ENCODE measurements at places on chromosomes 1 and 21.
A peak's percentile ranks its signal among the peaks of the same experiment; 100 is the strongest.

DNA sequence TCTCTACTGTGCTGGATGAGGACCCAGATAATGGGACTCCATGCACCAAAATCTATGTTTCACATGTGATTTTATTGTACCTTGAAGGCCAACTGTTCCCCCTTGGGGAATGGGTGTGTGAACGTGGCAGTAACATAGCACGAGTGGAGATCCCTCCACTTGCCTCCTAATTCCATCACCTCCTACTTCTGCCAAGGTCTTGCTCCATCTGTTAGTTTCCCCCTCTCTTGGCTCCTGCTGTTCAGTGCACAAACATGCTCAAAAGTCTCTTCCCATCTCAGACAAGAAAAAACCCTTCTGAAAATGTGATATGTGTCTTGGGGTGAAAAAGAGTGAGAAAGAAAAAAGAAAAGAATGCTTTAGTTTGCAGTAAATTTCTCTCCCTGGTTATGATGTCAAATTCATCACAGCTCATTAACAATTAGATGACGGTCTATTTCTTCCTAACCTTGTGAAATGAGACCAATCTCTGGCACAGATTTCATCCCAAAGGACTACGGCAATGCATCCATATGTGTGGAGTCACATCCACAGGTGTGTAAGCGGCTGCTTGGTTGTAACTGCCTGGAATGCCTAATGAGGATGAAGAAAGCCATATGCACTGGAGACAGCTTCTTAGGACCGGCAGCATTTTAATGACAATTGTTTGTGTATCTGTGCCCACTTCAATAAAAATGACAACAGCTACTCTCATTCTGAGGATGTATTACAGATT, 79.3 kb upstream of the DIRAS3 start:
- no peak for DNase-seq

GRCh38 chr21:44845418-44846223, 27.8 kb upstream of the SUMO3 start:
- DNase-seq: peak; percentile 32

GRCh38 chr1:181043025-181043888, 9.5 kb downstream of the MR1 start:
- no peak for DNase-seq

DNA sequence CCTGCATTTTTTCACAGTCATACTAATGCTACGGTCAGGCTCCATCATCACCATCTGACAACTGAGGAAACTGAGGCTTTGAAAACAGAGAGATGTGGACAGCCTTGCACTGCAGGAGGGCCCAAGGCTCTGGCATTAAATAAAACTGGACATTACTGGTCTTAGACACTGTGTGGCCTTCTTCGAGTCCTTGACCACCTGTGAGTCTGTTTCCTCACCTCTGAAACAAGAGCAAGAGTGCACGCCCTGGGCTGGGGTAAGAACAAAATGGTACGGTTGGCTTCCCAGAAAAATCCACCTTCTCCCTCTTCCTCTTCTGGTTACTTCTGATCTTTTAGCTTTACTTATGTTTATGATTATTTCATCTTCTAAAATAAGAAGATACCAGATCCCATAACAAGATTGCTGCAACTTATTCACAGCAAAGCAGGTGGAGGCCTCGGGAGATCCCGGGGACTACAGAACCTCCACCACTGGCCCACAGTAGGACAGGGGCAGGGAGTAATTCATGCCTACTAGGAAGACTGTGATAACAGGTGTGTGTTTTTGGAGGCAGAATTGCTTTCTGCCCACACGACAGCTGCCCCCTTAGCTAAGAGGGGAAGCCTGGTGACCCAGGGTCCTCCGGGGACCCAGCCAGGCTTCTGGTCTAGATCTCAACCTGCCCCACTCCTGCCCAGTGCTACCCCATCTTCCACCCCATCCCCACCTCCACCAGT, 156.4 kb upstream of the EDN2 start:
- DNase-seq: no peak

DNA sequence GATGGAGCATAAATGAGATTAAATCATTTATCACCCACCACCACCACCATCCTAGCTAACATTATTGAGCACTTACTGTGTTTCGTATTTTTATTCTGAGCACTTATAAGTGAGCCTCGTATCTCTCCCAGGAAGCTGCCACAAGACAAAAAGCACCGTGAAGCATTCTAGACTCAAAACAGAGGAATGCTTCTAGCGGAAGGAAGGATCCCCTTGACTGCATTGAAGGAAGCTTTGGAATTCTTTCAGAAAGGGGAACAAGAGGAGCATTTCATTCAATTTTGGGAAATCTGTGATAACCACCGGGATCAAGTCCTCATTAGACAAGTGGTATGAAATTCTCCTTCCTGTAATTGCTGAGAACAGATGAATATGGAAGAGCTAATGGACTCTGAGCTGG, 66.3 kb downstream of the PTPN14 start:
- no peak for DNase-seq

GRCh38 chr1:177632923-177633615, 336.8 kb downstream of the SEC16B start:
- no peak for DNase-seq

DNA sequence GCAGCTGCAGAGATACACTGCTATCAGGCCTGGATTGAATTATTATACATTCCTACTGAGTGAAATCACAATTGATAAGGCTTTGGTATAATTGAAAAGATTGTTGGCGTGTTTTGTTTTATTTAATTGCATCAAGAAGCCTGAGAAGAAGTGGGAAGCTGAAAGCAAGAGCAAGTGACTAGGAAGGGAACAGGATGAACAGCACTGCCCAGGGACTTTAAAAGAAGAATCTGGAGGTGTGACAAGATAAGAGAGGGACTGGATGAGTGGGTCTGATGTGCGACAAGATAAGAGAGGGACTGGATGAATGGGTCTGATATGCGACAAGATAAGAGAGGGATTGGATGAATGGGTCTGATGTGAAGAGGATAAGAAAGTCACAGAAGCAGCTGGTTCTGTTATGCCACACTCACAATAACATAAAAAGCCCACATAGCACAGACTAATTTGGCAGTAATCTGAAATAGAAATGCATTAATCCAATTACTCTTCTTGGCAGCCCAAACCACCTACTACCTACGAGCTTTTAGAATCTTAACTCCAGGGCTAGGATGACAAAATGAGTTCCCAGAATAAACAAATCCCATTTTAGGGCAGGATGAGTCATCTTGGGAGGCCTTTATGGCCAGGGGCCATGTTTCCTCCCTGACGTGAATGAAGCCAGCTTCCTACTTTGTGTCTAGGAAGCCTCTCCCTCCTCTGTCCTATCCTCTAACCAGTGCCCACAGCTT, 129.7 kb downstream of the DUSP10 start:
- DNase-seq: no peak

DNA sequence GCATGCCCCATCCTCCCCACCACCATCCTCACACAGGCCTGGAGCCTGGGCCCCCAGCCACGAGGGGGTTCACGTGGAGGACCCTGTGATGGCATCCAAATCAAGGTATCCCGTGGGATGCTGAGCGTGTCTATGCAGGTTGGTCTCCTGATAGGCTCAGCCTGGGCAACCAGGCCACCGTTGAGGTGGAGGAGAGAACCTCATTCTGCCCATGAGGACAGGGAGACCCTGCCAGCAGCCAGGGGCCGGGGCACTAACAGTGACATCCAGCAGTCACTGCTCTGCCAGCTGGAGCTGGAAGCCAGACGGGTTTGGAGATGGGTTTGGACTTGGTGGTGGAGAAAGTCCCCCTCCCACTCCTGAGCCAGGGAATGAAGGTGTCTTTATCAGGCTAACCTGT, 582.8 kb downstream of the MATN1 start:
- DNase-seq: no peak

DNA sequence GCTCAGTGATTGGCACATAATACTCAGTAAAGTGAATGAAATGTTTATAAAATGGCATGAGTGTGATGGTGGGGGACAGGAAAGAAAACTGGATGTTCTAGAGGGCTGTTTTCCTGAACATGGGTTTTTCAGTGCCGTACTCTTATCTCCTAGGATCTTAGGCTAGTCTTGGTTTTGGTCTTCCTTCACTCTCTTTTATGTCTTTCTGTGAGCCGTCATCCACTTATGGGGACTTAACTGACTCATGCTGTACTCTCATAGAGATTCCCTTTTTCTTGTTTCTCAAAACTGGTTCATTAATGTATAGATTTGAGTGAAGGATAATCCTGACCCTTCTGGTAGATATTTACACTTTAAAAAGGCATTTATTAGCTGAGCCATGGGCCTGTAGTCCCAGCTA, 16.6 kb downstream of the AGO3 start:
- DNase-seq: no peak

- peak; percentile 31 for DNase-seq
Measured at GRCh38 chr1:20184997-20185833, 681 bp upstream of the UBXN10 start.

DNA sequence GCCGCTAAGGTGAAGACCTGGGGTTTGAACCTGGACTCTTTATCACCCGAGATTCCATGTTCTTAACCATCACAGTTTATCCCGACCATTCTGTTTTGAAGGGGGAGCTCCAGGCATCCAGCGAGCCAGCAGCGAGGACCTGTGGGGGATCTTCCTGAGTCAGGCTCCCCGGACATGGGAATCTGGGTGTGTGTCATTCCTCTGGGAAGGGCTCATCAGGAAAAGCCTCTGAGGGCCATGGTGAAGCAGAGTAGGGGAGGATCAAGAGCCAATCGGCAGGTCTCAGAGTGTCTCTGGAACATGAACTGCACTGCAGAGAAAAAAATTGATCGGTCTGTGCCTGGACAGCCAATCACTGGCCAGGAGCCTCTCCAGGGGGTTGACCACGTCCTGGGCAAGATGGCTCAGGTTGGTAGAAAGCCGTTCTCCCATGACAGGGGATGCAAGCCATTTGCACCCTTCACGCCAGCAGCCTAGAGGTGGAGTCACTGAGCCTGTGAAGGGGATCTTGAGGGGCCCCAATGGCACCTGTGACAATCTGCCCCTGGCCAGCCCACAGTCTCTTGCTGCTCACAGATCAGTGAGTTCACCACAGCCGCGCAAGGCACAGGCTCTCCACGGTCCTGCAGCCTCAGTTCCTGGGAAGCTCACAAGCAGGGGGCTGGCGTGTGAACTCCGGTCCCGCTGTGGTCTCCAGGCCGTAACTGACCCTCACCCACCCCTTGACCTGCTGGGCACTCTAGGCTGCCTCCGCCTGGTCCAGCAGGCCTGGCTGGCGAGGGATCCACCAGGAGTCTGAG, 20.4 kb upstream of the ACTRT2 start:
- no peak for DNase-seq

- no peak for DNase-seq
Measured at GRCh38 chr1:154353460-154353904, 28.2 kb downstream of the ATP8B2 start.

DNA sequence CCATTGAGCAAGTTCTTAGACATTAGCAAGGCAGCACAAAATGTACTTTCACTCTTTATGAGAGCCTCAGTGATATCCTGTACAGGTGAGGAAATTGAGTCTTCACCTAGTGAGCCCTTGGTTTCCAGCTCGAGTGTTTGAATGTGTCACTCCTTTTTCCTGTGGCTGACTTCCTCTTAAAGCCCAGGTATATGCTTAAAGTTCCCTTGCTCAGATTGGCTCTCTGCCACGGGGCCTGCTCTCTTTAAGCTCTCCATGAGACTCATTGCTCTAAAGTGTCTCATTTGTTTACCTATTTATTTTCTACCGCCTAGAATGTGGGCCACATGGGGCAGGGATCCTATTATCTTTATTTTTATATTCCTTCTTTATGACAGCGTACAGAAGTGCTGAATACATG, 324.9 kb downstream of the SIPA1L2 start:
- no peak for DNase-seq

DNA sequence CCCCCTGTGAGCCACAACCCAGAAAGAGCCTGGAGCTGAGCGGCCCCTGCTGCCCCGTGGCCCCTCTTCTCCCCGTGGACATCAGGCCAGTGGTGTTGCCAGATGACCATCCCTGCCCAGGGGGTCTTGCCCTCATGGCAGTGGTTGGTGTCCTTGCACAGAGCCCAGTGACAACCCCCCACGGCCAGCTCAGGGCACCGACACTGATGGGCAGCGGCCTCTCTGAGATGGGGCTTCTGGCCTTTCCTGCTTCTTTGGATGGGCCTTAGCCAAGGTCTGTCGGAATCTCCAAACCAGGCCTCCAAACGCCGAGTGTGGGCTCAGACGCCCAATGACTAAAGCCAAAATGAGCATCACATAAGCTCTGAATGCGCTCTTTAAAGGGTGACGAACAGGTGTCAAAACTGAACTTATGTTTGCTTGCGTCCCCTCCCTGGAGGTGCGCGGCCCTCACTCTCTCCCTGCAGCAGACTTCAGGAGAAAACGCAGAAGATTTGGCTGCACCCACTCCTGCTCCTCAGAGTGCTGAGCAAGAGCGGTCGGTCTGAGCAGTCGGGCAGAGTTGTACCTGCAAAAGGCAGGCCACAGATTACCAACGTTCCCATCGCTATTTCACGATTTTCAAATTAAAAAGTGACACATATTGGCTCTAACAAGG, 41.9 kb downstream of the UBE2G2 start:
- no peak for DNase-seq

GRCh38 chr1:41138549-41138948, 103.6 kb downstream of the SCMH1 start:
- DNase-seq: no peak

DNA sequence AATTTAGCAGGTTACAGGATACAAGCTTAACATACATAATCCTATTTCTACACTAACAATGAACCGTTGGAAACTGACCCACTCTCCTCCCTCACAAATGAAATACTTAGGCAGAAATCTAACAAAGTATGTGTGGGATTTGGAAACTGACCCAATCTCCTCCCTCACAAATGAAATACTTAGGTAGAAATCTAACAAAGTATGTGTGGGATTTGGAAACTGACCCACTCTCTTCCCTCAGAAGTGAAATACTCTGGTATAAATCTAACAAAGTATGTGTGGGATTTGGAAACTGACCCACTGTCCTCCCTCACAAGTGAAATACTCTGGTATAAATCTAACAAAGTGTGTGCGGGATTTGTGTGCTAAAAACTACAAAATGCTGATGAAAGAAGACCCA, 60.3 kb downstream of the TRAF5 start:
- DNase-seq: no peak

- DNase-seq: no peak
Measured at GRCh38 chr1:184379111-184379752, 7.6 kb upstream of the C1orf21 start.

Data from stimulated activated CD8-positive, alpha-beta memory T cell treated with anti-CD3 and anti-CD28 coated beads, Interleukin-7, amount 100 ng/mL, for 4 hours (primary cell).